ENCODE measurements at places on chromosomes 2 and 18.

- no peak for DNase-seq
These were observed 6.4 kb upstream of the RBM44 start for GRCh38 chr2:237791977-237792727.

DNA sequence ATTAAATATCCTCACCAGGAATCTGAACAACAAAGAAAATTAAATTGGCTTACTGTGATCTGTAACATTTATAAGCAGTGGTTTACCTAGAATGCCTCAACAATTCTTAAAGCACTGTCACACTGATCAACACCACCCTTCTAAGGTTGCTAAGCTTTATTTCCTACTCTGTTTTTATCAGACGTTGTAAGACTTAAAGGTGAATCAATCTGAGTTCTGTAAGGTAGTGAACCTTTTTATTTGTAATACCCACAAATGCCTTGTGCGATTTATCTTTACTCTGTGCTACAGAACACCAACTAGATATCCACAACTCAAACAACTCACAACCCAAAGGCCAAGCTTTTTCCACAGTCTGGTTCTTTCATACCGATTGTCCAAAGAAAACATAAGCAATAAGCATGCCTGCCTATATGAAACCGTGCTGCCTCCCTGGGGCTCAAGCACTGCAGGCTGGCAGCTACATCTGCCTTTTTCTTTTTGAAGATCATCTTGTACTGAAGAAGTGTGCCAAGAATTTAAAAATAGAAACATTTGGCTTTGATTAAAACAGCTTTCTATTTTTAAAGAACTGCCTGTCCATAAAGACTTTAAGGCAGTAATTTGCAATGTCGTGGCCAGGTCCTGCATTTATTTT lies 490.7 kb downstream of the NUP35 start:
- no peak for DNase-seq

GRCh38 chr2:76721226-76721625 lies 801.0 kb downstream of the LRRTM4 start:
- DNase-seq = no peak

- DNase-seq = peak; percentile 43
These were observed 75.7 kb upstream of the RAB6C start for GRCh38 chr2:129903586-129904425.

DNA sequence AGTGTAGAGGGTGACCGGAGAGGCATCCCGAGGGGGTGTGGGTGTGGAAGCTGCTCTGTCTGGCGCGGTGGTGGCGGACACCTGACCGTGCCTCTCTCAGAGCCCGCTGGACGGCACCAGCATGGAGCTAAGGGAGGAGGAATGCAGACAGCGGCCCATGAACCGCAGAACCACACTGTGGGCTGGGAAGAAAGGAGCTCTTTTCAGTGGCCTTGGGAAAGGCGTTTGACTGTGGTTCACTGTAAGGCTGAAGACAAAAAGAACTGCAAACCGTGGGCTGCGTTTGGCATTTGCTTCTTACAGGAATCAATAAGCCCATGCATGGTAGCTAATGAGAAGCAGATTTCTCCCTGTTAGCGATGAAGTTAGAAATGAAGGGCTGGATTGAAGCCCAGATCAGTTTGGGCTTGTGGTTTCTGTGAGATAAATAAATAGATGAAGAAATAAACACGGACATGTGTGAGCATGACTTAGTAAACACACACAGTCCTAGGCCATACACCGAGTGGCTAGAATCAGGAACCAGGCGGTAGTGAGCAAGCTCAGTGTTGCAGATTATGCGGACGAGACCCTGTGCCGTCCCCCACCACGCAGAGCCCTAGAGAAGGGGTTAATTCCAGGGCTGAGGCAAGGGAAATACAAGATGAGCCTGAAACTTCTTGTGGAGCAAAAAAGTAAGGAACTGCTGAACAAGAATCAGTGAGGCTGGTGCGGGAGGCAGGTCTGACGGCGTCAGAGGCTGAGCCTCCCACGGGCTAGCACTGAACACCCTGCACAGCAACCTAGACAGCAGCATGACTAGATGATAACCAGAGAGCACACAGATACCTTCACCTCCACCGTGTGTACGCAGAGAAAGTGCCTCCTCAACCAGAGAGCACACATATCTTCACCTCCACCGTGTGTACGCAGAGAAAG lies 29.3 kb upstream of the NFATC1 start:
- DNase-seq = no peak

- peak; percentile 10 for DNase-seq
These were observed 237.6 kb upstream of the FOSL2 start for GRCh38 chr2:28155086-28155485.

GRCh38 chr2:9001778-9002177 lies 1.7 kb downstream of the MBOAT2 start:
- DNase-seq = no peak

GRCh38 chr18:4986066-4986465 lies 211.0 kb downstream of the AKAIN1 start:
- no peak for DNase-seq

DNA sequence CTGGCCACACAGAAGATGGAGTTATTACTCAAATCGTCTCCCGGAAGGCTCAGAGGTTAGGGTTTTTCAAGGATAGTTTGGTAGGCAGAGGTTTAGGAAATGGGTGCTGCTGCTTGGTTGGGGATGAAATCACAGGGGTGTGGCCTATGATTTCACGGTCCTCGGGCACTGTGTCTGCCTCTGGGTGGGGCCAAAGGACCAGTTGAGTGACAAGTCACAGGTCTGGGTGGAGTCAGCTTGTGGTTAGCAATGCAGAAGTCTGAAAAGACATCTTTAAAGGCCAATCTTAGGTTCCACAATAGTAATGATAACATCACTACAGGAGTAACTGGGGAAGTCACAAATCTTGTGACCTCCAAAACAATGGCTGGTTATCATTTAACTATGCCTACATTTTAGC lies 387.8 kb downstream of the ZNF521 start:
- DNase-seq = no peak

- no peak for DNase-seq
These were observed 404.4 kb downstream of the NRXN1 start for GRCh38 chr2:50627505-50627904.

- DNase-seq = no peak
These were observed 22.7 kb downstream of the EXOC6B start for GRCh38 chr2:72803151-72803550.

DNA sequence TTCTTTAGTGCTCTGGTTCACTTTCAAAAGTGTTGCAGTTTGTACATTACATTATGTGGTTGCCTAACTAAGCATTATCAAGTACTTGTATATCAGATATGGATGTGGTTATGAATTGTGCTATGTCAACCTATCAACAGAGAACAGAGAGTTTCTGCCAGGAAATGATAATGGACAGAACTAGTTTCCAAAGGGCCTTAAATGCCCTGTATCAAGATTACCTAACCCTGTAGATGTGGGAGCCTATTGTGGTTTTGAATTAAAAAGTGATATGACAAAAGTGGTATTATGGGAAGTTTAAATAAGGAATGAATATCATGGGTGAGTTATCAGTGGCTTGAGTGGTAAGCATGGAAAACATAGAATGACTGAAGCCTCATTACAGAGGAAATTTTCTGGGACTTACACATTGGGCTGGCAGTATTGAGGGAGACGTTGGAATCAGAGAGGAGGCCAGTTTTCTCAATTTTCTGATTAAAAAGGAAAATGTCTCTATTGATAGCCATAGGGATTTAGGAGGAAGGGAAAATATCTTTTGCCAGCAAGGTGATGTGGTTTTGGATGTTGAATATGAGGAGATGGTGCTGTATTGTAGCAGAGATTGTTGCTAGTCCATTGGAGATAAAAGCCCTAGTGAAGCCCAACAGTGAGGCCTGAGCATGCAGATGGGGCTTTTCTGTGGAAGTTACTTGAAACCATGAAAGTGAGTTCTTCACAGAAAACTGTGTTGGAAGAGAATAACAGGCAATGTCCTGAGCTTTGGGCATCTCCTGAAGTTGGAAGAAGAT lies 140.7 kb downstream of the TTC27 start:
- no peak for DNase-seq

- DNase-seq = no peak
These were observed 45.1 kb downstream of the CDH19 start for GRCh38 chr18:66558773-66559172.

- no peak for DNase-seq
These were observed 182.1 kb downstream of the OSR1 start for GRCh38 chr2:19176172-19176852.

DNA sequence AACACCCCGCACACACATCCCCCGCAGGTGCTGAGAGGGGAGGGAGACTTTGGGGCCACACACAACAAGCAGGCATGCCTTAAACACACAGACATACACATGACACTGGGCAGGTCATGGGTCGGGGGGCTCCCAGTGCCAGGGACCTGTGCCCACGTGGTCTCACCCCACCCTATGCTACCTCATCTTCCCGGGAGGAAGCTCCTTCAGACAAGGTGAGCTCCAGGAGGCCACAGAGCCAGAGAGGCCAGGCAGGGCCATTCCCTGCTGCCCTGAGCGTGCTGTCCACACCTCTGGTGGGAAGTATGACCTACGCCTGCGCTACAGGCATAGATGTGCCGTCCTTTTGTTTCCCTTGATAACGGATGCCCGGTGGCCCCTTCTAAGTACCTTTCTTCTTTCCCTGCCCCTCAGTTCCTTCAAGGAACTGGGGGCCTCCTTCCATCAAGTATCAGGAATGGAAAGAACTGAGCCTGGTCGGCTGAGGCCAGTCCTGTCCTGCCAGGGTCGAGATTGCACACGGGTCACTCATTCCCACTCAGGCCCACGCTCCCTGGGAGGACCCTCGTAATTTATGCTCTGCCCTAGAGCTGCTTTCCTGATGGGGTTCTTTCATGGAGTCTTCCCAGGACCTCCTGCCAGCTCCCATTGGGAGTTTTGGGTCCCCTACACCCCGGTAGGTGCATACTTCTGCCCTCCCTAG lies 4.7 kb downstream of the TEKT4 start:
- no peak for DNase-seq

- no peak for DNase-seq
These were observed 419.3 kb downstream of the ZNF516 start for GRCh38 chr18:76075777-76076176.

DNA sequence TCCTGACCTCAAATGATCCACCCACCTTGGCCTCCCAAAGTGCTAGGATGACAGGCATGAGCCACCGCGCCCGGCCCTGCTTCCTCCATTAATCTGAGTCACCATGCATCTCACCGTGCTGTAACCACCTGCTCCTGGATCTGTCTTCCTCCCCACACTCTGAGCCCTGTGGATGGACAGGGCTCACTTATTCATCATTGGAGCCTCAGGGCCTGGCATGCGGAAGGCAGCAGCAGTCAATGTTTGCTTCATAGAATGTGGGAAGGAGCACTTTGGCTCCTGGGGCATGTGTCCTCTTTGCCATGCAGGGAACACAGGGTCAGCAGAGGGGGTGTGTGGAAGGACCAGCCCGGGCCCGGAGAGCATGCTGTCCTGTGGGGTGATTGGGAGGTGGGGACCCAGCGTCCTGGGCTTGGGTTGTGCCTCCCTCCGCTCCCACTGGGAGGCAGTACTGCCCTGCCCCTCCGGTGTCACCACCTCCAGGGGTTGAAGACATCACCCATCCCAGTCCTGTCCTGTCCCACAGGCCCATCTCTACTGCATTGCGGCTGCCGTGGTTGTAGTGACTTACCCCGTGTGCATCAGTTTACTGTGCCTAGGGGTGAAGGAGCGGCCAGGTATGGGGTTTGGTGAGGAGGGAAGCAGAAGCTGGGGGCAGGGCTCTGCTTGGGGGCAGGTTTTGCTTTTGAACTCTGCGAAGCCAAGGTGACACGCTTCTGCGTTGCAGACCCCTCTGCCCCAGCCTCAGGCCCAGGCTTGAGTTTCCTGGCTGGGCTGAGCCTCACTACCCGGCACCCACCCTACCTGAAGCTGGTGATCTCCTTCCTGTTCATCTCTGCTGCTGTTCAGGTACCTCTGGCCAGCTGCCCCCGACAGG lies 11.5 kb downstream of the MFSD2B start:
- no peak for DNase-seq

- DNase-seq = peak; percentile 51
These were observed 131.4 kb downstream of the ZNF236 start for GRCh38 chr18:76953583-76954233.

- no peak for DNase-seq
These were observed 112.2 kb upstream of the NABP1 start for GRCh38 chr2:191565647-191566198.

GRCh38 chr2:54867457-54867856 lies 144.0 kb downstream of the EML6 start:
- DNase-seq = no peak

- DNase-seq = no peak
These were observed 231.1 kb upstream of the HS6ST1 start for GRCh38 chr2:128549646-128550260.

DNA sequence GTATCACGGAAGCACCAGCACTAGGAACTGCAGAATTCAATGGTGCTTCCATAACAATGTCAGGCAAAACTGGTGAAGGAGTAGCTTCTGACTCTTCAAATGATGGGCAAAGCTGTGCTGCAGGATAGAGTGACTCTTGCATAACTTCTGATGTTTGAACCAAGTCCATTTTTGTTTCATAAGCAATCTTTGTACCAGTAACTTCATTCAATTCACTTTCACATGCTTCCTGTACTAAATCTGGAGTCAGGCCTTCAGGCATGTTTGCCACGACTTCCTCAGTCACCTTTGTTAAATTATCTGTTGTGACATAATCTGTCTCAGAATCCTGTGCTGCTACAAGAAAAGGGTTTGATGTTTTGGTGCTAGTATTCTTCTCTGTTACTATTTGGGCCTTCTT lies 24.0 kb downstream of the RTN4 start:
- no peak for DNase-seq

DNA sequence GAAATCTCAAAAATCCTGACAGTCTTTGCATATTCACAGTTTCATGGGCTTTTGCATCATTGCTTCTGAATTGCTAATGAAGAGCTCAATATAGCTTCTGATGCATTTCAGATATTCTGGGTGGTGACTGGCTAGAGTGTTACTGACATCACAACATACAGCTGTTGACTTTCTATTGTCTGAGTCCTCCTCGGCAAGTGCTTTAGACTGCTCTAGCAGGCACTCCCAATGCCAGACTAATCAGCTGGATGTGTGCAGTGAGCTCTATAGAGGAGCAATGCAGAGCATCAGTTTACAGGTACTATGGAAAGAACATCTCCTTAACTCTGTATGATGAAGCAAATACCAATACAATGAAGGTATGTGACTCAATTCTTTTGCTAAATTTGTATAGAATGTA lies 54.9 kb downstream of the R3HDM1 start:
- DNase-seq = no peak

GRCh38 chr2:71965530-71965929 lies 182.1 kb downstream of the CYP26B1 start:
- DNase-seq = no peak

DNA sequence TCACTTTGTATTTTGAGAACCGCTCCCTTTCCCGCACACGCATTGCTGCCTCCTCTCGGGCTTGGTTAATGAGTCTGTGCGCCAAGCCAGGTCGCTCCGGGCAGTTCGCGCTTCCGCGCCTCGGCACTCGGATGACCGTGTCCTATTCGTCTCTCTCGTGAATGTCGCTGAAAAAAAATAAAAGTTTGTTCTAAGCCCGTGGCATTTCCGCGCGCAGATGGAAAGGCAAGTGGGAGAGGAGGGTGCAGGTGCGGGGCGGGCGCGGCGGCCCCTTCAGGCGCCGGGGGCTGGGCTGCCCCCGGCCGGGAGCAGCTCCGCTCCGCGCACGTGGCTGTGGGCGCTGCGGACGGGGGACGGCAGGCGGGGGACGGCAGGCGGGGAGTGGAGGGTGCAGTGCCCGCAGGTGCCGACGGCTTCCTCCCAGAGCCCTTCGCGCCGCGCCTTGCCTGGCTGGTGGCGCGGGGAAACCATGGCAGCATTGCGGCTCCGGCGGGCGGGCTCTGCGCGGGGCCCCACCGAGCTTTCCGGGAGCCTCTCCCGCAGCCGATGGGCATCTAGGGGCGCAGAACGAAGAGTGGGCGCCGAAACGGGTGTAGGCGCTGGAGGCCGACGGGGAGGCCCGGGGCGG lies 159.6 kb upstream of the SIX2 start:
- peak; percentile 56 for DNase-seq
